Dorsolateral prefrontal cortex (tissue), 122 donors: ENCODE measurements at places on chromosomes 12 and 14.

DNA sequence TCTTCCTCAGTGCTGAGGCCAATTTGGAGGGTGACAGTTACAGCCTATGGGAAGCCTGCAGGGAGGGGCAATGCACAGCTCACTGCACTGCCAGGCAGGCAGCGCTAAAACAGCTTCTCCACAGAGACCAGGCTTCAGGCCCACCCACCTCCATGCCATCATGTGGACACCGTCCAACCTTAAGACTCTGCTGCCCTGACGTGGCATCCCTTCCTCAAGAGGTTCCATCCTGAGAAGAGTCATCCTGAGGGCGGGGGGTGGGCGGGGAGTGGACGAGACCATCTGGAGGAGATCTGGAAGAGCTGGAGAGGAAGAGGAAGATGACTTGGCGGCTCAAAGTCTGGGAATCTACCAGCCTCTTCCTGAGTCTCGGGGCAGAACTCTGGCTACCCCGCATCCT lies 8.4 kb upstream of the ACVRL1 start:
- DNase-seq = no peak

DNA sequence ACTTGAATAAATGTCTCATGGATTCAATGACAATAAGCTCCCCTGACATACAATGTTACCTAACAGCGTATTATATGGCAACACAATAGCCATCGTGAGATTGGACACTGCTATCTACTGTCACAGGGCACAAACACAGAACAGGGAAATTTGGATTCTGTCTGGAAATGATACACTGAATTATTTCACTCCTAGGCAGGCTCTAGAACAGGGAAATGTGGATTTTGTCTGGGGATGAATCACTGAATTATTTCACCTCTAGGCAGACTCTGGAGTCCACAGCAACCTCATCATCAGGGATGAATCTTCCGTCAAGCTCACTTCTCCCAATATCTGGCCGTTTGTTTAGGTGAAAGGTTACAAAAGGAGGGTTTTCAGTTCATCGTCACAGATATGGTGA lies 288.8 kb downstream of the TMEM132D start:
- DNase-seq = no peak

DNA sequence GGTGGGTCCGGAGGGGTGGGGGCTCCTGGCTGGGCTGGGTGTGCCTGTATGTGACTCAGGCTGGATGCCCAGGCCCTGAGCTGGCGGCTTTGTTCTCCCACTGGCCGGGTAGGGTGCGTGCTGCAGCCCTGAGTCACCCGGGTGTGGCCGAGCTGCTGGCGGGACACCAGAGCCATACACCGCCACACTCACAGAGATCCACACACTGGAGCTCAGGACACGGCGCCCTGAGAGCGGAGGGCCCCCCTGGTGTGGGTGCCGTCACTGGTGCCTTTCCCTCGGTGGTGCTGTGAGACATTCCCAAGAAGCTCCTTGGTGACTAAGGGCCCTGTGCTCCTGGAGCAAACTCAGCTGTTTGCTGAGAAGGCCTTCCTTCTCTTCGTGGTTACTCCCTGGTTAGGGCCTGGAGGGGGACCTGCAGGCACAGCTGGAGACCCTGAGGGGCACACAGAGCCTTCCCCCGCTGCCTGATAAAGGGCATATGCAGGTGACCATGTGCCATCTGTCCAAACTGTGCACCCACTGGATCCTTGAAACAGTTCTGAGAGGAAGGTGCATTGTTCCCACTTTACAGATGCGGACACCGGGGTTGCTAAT lies 44.3 kb downstream of the KRT80 start:
- no peak for DNase-seq

GRCh38 chr12:111141205-111141604 lies 220.8 kb upstream of the MYL2 start:
- no peak for DNase-seq

- no peak for DNase-seq
Observed at GRCh38 chr12:128313931-128314330, 47.0 kb downstream of the TMEM132C start.

GRCh38 chr12:91778091-91778832 lies 367.4 kb downstream of the BTG1 start:
- no peak for DNase-seq

- DNase-seq = no peak
Observed at GRCh38 chr14:74630881-74631690, 19.0 kb upstream of the LTBP2 start.

GRCh38 chr14:97413966-97414717 lies 617.0 kb downstream of the VRK1 start:
- no peak for DNase-seq

GRCh38 chr12:55728939-55729818 lies at the start of gene CD63:
Gene CD63 (minus strand): TSS chr12:55729009. CDS start chr12:55728341, 668 bp downstream.
- DNase-seq = peak; percentile 94

DNA sequence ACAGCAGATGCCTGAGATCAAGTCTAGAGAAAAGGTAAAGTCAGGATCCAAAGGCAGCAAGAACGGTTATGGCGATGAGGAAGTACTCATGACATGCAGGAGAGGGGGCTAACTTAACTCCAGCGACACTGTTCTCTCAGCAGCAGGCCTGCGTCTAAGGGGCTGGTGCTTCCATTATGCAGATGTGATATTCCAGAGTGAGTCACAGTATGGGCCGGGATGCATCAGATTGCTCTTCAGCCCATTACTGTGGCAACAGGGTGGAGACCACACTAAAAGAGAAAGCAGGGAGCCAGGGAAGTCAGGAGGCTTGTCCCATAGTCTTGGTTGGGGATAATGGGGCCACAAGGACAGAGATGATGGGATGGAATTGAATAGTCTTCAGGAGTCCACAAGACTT lies 151.8 kb upstream of the NTF3 start:
- no peak for DNase-seq

- no peak for DNase-seq
Observed at GRCh38 chr12:50633955-50634354, 129.2 kb downstream of the DIP2B start.

GRCh38 chr14:75837151-75837787 lies 144.5 kb downstream of the TGFB3 start:
- DNase-seq = no peak

DNA sequence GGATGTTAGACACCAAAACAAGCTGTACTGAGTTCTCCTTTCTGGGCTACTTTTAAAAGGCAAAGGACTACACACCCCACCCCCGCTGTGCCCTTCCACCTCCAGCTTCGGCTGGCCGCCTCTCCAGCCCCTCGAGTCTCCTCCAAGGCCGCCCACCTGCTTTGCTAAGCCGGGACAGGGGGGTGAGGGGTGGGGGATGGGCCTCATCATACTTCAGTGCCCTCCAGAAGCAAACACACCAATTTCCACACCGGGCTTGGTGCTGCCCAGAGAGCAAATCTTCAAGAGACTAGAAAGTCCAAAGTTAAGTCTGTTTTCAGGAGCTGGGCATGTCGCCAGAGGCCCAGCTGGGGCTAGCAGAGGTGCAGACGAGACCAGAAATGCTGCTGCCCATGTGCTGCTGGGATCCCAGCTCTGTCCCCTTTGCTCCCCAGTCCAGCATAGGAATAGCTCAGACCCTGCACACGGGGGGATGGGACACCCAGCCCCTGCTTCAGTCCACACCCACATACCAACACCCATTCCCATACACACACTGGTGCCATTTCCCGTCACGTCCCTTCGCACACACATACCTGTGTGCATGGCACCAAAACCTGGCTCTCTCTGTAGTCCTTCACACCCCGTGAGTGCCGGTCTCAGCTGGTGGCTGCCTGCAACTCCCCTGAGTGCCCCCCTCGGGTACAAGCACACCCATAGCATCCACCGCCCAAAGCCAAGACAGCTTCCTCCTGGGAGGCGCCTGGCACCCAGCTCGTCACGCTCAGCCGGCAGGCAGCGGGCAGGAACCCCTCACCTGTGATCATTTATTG lies 1.0 kb downstream of the SLC6A12 start:
- DNase-seq = no peak

GRCh38 chr12:7748852-7749251 lies 1.7 kb upstream of the CLEC4C start:
- no peak for DNase-seq

DNA sequence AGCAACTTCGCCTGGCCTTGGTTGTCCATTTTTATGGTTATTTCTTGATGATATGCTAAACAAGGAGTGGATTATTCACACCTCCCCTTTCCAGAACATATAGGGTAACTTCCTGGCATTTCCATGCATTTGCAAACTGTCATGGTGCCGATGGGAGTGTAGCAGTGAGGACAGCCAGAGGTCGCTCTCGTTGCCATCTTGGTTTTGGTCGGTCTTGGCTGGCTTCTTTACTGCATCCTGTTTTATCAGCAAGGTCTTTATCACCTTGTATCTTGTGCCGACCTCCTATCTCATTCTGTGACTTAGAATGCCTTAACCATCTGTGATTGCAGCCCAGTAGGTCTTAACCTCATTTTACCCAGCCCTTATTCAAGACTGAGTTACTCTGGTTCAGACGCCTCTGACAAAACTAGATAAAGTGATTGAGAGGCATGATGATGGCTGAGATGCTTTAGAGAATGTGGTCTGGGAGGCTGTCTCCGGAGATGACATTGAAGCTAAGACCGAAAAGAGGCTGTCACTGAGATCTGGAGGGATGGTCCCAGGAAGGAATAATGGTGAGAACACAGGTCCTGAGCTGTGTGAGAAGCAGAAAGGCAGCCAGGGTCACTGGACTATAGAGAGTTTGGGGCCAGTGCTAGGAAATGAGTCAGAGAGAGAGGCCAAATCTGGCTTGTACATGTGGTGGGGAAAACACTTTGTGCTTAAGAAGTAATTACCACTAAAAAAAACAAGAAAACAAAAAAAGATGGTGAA lies 2.9 kb downstream of the GLT1D1 start:
- no peak for DNase-seq

DNA sequence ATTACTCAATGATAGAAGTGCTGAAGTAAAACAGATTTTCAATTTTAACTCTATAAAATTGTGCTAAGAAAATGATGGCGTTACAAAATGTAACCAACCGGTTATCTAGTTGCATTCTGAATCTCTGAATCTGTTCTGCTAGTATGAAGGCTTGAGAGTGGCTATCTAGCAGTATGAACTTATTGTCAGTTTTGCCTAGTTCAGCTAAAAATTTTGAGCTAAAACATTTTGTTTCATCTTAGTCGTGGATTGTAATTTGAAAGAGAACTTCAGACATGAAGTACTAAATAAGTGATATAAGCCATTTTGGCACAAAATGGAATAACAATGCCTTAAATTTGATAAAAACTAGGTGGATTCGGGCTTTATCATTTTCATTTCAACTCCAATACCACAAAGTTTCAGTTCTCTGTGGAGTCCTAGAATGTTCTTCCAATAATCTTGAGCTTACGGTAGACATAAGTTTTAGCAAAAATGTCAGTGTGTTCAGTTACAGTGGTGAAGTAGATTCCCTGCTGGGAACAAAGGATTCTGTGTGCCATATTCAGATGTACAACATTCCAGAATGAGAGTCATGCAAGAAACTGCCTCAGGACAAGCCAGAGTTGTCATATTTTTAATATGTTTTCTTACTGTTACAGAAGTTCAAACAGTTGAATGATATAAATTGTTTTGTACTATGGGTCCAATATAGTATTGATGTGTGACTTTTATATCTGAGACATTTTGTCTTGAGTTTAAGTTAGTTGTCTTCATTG lies 28.1 kb downstream of the ATP6V1D start:
- no peak for DNase-seq

DNA sequence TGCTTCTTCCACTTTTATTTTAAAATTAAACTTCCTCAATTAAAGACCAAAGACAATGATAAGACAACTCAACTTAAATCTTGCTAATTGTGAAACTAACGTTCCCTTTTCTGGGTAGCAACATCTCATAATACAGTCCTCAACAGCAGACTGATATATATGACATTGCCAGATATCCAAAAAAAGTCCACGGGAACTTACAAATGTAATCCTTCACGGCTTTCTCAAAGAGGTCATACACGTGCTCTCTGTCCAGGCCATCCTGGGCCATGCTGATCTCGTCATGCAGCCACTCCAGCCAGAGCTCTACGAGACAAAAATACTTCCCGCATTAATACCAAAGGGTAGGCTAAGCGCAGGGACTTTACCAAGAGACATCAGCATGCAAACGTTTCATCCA lies 13.3 kb downstream of the SART3 start:
- no peak for DNase-seq

- no peak for DNase-seq
Observed at GRCh38 chr12:38138225-38139221, 178.1 kb upstream of the ALG10B start.

- DNase-seq = no peak
Observed at GRCh38 chr14:77278461-77279230, 7.6 kb upstream of the NGB start.

GRCh38 chr12:47377414-47378221 lies 297.9 kb upstream of the AMIGO2 start:
- peak; percentile 71 for DNase-seq

DNA sequence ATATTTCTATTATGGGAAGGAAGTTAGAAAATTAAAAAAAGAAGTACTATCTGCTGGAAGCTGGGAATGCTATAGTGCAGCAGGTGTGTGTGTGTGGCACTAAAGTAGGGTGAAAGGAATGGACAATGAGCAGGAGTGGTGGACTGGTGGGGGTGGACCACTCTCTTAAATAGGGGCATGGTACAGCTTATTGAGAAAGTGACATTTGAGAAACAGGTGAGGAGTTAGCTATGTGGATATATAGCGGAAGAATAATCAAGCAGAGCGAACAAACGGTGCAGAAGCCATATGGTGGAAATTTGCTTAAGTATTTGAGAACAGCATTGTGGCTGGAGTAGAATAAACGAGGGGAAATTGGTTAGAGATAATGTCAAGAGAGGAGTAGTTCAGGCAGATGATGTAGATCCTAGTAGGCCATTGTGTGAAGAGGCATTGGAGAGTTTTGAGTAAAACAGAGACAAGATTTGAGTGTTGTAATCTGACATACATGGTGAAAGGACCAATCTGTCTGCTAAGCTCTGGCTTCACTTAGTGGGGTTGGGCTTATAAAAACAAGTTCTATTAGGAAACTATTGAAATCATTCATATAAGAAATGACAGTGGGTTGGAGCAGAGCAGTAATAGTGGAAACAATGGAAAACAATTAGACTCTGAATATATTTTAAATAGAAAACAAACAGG lies 149.2 kb upstream of the SYT10 start:
- DNase-seq = no peak

- DNase-seq = no peak
Observed at GRCh38 chr12:93091886-93092648, 163.0 kb upstream of the EEA1 start.

DNA sequence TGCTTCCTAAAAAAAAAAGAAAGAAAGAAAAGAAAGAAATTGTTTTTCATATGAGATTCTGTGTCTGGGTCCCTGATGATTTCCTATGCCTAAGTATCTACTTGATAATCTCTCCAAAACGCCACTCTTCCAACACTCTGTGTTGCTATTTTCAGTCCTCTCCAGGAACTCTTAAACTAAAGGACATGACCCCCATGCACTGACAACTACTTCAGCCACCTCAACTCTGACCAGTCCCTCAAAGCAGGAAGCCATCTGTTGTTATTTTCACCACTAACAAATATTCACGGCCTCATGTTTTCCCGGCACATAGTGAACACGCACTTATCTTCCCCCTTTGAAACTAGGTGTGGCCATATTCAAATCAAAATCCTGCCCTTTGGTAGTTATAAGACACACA lies 259.3 kb downstream of the PPFIA2 start:
- no peak for DNase-seq

GRCh38 chr12:116599285-116600136 lies 40.3 kb downstream of the MAP1LC3B2 start:
- peak; percentile 51 for DNase-seq

GRCh38 chr14:76138758-76139723 lies 12.7 kb upstream of the GPATCH2L start:
- DNase-seq = no peak
